Calu3 (cell line): ENCODE measurements at places on chromosomes 7 and 10. TPM values are rescaled to one million over a fixed set of nuclear protein-coding genes. Genes with fewer than 3 reads are reported as not detected.
A peak's percentile ranks its signal among the peaks of the same experiment; 100 is the strongest.

GRCh38 chr7:98841179-98841997 lies 28.4 kb downstream of the TMEM130 start:
- peak; percentile 72 for DNase-seq

DNA sequence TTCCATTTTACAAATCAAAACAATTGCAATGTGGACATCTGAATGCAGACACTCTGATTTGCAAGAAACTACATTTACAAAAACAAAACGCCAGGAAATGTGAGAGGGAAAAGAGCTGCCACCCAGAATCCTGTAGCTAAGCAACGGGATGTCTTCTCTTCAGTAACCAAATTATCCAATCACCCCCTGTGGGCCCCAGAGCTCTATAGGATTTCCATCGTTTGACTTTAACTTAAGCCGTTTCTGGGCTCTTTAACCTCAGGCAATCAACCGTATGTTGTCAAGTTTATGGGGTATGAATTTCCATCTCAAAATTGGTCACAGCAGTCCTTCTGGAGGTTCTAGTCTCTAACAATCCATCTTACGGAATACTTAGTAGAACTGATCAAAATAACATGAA lies 240.5 kb downstream of the ETV1 start:
- DNase-seq, result no peak

- DNase-seq, result no peak
Observed at GRCh38 chr7:98713165-98713810, 96.2 kb downstream of the NPTX2 start.

- DNase-seq, result no peak
Observed at GRCh38 chr10:61391281-61391680, 61.9 kb downstream of the TMEM26 start.

DNA sequence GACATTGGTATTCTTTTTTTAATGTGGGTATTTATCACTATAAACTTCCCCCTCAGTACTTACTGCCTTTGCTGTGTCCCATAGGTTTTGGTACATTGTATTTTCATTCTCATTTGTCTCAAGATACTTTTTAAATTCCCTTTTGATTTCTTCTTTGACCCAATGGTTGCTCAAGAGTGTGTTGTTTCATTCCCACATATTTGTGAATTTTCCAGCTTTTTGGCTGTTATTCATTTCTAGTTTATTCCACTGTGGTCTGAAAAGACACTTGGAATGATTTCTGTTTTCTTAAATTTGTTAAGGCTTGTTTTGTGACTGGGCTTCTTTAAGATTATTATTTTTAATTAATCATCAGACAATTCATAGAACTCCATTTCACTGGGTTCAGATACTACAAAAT lies 105.0 kb downstream of the EPC1 start:
- no peak for DNase-seq

- DNase-seq, result no peak
Observed at GRCh38 chr7:139722604-139723003, 55.2 kb downstream of the HIPK2 start.

Gene CPA1
- total RNA-seq, result not detected in 2 replicates

Gene GRID2IP
- 1.2 and 1.4 TPM in 2 replicates for total RNA-seq

Gene BCAP29
- 16.5 and 17.6 TPM in 2 replicates for total RNA-seq

Gene TSC22D4
- 24.4 and 27.3 TPM in 2 replicates for total RNA-seq
